Skin of body (tissue), 3 donors: ENCODE measurements at places on chromosomes 5 and 9. TPM values are rescaled to one million over a fixed set of nuclear protein-coding genes. Genes with fewer than 3 reads are reported as not detected.

The IRGM gene
- 0.39 TPM for total RNA-seq

The CDK9 gene
- 24.9 TPM for total RNA-seq

The TMC1 gene
- total RNA-seq: 0.69 TPM

The SLC28A3 gene
- total RNA-seq: 4.9 TPM

The FCN2 gene
- total RNA-seq: 0.39 TPM

The MRPS27 gene
- total RNA-seq: 46.7 TPM

The SIGMAR1 gene
- total RNA-seq: 26.1 TPM

The ZDHHC11 gene
- total RNA-seq: 4.1 TPM

The PCDHGA4 gene
- total RNA-seq: 2.9 TPM

The FAM221B gene
- total RNA-seq: not detected

The SPINK5 gene
- total RNA-seq: 122 TPM

- DNase-seq: no peak
Observed at GRCh38 chr9:14687042-14687719, 6.1 kb downstream of the ZDHHC21 start.

DNA sequence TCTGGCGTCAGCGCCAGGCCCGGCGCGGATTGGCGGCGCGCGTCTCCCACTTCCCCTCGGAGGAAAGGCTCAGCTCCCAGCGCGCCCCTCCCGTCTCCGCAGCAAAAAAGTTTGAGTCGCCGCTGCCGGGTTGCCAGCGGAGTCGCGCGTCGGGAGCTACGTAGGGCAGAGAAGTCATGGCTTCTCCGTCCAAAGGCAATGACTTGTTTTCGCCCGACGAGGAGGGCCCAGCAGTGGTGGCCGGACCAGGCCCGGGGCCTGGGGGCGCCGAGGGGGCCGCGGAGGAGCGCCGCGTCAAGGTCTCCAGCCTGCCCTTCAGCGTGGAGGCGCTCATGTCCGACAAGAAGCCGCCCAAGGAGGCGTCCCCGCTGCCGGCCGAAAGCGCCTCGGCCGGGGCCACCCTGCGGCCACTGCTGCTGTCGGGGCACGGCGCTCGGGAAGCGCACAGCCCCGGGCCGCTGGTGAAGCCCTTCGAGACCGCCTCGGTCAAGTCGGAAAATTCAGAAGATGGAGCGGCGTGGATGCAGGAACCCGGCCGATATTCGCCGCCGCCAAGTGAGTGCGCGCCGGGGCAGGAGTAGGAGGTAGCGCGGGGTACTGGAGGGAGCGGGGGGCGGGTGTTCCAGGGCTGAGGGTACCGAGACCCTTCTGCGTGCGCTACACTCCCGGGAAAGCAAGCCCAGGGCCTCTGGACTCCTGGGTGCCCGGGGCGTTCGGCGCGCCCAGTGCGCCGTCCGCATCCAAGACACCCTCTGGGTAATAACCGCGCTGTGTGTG lies at the start of gene MSX2:
MSX2 (plus strand) TSS at position 99 of the 777 bp plus-strand sequence; CDS start at position 177, 78 bp downstream.
- peak; percentile 78 for DNase-seq

DNA sequence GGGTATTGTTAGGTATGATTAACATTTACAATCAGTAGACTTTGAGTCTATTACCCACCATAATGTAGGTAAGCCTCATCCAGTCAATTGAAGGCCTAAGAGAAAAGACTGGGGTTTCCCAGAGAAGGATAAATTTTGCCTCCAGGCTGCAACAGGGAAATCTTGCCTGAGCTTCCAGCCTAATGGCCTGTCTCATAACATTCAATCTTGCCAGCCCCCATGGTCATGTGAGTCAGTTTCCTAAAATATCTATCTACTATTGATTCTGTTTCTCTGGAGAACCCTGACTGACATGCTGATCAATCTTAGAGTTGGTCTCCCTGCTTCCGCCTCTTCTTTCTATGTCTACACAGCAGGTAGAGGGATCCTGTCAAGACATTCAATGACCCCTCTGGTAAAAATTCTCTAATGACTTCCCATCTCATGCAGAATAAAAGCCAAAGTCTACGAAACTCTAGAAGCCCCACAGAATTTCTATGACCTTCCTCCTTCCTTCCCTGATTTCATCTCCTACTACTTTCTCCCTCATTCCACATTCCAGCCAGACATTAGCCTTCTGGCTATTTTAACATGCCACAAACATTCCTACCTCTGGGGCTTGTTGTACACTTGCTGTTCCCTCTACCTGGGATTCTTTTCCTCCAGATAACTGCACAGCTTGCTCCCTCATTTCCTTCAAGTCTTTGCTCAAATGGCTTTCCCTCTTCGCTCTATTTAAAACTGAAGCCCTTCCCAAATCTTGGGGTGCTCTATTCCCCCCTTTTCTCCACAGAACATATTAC lies 60.2 kb downstream of the FBXW11 start:
- DNase-seq: no peak

- no peak for DNase-seq
Observed at GRCh38 chr5:16812911-16813310, 123.2 kb downstream of the MYO10 start.

DNA sequence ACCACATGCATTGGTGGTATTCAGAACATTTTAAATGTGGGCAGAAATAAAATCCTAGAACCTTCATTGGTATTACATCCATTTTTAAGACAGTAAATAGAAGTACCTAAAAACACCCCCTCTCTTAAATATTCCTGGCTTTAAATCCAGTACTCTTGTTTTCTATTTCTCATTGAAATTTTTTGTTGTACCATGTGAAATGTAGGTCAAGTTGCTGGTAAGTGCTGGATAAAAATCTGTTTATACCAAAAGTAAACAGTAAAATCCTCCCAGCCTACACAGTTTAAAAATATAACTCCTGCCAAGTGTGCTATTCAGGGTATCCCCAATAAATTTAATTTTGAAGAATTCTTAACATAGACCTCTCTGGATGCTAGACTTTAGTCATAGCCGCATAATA lies 75.0 kb upstream of the FST start:
- DNase-seq: no peak

GRCh38 chr5:65100911-65101631 lies 332.3 kb downstream of the CWC27 start:
- DNase-seq: peak; percentile 48

DNA sequence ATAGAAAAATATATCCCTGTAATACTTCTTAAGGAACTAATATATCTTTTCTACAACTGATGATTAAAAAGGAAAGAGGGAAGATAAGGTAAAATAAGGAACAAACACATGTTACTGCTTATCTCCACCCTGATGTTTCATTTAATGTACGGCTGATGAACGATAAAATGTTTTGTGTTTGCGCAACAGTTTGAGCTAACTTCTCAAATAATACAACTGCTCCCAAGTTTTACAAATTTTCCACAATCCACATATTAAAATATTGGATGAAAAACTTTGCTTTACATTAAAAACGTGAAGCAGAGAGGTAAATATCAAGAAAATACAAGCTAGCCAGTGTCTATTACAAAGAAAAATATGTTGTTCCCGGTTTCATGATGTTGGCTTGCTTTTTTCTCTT lies 21.0 kb upstream of the CSNK1G3 start:
- no peak for DNase-seq

DNA sequence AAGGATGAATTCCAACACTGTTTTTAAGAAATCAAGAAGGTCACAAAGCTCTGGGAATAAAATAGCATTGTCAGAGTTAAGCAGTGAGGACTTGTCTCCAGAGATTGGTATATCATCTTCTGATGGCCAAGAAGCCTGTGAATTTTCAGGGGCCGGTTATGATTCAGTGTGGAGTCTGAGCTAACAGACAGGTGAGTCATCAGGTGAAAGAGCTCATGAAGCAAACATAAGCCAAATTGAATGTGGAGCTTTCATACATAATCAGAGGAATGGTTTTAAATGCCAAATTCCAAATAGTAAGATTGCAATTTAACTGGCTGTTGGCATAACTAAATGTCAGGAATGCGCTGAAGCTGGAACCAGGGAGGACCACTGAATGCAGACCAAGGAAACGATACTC lies 494.2 kb downstream of the MTRR start:
- DNase-seq: no peak

DNA sequence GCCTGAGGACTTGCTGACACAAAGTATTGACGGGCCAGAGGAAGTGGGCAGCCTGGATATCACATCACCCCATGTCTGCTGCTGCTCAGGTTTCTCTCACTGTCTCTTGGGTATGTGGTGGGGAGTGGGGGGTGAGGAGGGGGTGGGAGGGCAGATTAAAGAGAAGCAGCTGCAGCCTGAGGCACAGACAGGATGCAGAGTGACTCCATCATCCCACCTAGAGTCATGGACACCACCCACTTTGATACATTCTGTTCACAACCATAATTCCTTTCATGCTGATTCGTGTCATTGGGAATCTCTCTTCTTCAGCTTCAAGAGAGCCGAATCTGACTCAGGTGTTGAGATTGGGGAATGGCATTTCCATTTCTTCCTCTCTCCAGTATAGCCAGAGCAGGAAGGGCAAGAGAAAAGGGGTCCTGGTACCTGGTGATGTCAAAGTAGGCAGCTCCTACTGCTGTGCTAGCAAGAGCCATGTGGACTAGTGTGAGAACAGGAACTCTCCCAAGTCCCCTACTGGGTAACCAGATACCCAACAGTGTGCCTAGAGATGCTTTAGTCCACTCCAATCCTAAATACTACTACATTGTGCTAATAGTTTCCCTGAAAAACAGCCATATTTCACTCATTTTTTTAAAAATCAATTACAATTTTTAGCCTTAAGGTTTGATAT lies 22.4 kb downstream of the GRAMD2B start:
- no peak for DNase-seq

DNA sequence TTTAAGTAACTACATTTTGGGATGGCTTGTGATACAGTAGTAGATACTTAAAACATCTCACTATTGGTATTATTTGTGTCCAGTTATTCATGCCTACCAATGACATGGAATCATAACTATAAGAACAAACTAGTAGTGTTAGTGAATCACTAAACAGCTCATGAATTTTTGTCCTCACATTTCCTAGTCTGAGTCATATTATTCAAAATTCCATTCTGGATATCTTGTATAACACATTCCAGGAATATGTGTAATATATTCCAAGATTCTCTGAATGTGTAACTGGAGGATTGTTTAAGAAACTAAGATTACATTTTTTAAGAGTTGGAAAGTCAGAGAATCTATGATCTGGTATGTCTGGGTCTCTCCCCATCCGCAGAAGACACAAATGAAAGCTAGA lies 565.3 kb upstream of the ZNF608 start:
- peak; percentile 57 for DNase-seq

- no peak for DNase-seq
Observed at GRCh38 chr5:94228791-94229190, 389.6 kb downstream of the KIAA0825 start.

DNA sequence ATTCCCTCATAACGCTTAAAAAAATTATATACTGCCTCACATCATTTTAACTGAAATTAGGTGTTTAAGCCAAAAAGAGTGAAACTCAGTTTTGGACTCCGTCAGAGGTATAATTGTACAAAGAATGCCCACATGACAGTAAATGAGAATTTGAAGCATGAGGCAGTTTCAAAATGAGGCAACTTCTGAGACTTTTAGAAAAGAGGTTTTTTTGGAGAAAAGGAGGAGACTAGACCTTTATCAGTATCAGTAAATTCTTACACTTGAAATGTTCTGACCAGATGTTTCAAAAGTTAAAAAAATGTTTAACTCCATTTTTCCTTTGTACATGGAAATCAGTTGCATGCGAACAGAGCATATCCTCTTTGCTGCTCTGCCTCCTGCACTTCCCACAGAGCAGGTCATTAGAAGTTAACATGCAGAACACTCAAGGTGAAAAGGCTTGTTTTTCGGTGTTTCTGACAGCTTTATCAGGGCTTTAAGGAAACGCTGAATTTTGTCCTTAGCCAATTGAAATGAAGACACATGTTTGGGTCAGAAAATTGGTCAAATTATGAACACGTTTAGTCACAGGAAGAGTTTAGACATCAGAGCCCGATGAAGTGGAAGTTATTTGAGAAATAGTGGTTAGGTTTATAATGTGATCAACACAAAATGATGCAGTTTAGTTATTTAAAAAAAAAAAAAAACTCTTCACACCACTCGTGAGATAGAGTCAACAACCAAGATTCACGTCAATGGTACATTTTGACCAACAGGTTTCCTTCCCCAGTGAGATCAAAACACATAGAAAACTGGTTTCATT lies 59.5 kb downstream of the PIK3R1 start:
- peak; percentile 66 for DNase-seq

DNA sequence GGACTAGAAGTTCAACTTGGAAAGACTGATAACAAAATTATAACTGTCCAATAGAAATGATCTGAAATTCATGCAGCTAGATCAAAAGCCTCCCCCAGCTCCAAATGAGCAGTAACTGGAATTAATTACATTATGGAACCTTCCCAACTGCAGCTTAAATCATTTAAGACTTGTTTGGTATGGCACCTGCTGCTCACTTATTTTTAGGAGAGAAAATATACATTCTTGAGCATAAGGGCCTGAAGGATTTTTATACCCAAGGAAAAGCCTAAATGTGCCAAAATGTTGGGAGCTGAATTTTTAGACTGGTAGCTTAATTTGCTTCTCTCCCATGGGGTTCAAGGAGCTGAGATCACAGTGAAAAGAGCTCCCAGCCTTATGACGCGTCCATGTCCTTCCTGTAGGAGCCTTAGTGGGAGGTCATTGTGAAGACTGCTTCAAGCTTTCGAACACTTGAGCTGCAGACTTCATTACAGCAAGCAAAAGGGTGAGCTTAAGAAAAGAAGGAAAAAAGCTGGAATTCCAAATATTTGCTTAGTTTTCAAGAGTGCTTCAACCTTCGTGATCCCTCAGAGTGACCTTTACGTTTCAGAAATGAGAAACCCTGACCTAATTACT lies 276.0 kb downstream of the DMAC1 start:
- DNase-seq: no peak

DNA sequence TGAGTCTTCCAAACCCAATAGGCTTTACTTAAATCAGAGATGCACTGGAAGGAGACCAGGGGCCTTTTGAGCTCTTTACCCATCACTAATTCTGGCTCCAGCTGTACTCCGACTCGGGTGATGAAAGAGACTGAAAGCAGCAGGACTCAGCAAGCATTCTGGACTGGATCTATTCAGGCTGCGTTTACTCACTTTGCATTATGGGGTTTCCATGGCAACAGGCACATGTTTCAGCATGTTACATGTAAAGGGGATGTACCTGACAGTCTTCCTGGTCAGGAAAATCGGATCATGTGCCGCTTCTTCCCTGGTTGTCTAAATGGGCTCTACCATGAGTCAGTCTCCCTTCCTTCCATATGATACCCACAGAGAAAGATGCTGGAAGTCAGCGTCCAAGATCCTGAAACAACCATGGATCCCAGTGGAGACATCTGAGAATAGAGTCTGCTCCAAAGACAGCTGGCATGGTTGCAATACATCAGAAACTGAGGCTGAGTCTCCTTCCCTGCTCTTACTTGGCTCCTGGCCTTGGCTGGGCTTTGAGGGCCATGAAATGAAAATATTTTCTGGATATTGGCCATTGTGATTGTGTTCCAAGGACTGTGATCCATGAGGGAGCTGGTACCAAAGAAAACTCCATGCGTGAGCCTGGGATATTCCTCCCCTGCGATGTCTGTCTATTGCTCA lies 102.5 kb upstream of the TNC start:
- peak; percentile 7 for DNase-seq

DNA sequence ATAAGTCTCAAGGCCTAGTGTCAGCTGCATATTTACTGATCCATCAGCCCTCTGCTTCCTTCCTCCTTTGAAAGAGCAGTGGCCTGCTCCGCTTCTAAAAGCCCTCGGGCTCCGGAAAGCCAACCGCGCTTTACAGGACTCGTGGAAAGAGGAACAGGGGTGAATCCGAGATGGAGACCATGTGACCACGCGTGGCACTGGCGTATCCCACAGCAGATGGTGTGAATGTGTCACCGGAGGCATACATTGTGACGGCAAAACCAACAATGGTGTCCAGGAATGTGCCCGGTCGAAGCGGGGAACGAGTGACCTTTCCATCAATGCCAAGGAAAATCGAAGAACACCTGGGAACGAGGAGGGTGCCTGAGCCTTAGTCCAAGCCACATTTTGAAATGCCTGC lies 484.6 kb downstream of the SPATA31A7 start:
- no peak for DNase-seq
